ENCODE measurements at places on chromosomes 4 and X.

DNA sequence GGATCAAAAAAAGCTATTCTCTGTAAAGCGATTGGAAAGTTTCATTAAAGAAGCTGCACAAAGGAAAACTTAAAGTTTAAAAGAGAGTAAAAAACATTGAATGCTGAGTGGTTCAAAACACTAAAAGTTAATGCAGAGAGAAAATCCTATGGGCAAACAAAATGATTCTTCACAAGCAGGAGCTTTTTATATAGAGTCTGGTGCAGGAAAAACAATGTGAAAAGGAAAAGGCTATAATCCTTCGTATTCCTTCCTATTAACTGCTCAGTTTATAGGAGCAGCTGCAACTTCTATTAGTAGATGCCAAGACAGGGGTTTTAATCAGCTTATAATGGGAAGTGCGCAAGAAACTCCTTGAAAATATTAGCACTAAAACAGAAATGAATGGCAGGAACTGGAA is 100.7 kb downstream of the PDGFC start:
- no peak for DNase-seq

- DNase-seq, result peak; percentile 1
Measured at GRCh38 chrX:39214387-39215126, 413.3 kb downstream of the MID1IP1 start.

- DNase-seq, result no peak
Measured at GRCh38 chr4:78880874-78881492, 58.3 kb downstream of the PAQR3 start.

DNA sequence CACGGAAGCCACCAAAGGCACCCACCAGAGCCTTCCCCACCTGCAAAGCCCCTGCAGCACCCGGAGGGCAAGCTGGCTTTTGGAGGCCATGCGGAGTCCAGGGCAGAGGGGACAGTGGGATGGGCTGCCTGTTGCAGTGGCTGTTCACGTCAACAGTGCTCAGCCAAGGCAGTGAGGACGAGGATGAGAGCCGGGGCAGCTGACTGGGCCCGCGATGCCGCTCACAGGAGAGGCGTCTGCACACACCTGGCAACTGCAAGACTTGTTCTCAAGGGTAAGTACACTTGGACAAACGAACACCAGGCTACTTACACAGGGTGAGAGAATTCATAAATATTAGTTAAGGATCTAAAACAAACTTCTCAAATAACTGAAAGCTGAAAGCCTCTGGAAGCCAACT is 19.6 kb downstream of the FGFR3 start:
- no peak for DNase-seq

GRCh38 chrX:130793975-130794374 is 109.0 kb downstream of the ENOX2 start:
- DNase-seq, result no peak

DNA sequence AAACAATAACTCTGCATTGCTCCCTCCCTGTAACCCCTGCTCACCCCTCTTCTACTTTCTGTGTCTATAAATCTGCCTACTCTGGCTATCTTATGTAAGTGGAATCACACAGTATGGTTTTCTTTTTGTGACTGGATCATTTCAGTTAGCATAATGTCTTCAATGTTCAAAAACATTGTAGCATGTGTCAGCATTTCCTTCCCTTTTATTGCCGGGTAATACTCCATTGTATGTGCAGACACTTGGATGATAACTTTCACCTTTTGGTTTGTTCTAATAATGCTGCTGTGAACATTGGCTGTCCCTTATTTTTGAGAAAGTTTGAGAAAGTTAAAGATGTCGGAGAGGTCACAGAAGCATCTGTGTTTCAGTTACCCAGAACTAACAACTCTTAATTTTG is 60.6 kb upstream of the TLR2 start:
- DNase-seq, result no peak

Measured in substantia nigra (tissue), 51 donors.